Neural crest cell (in vitro differentiated cells): ENCODE measurements at places on chromosomes 4 and X.

DNA sequence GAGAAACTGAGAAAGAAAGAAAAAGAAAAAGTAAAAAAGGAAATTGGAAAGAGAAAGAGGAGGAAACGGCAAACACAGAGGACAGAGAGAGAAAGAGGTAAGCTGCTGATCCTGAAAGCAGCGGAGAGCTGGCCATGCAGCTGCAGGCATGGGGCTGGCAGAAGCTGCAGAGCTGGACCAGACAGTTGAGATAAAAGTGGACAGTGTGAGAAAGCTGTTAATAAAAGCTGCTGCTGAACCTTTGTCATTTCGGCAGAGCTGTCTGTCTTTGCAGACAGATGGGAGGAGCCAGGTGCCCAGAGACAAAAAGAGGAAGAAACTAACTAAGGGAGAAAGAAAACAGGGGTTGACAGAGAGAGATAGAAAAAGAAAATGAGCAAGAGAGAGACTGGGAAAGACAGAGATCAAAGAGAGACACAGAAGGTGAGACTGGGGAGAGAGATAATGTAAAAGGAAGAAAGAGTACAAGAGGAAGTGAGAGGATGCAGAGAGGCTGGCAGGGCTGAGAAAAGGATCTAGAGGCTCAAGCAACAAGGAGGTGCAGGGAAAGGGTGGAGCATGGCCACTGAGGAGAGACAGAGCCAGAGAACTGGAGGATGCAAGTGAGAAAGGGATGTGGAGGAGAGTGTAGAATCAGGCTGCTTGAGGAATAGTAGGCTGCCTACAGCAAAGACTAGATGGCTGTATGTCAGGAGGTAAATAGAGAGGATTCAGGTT is 376.8 kb upstream of the FGF16 start:
- no peak for DNase-seq
- H3K4me1 ChIP-seq = peaks cover 20% of the 10 kb centered on the region
- H3K27ac ChIP-seq = peak overlapping the region; percentile 44
- peaks cover 2% of the 10 kb centered on the region for H3K36me3 ChIP-seq
- no peaks in the 10 kb centered on the region for H3K27me3 ChIP-seq
- no peak overlapping the region for H3K4me3 ChIP-seq

DNA sequence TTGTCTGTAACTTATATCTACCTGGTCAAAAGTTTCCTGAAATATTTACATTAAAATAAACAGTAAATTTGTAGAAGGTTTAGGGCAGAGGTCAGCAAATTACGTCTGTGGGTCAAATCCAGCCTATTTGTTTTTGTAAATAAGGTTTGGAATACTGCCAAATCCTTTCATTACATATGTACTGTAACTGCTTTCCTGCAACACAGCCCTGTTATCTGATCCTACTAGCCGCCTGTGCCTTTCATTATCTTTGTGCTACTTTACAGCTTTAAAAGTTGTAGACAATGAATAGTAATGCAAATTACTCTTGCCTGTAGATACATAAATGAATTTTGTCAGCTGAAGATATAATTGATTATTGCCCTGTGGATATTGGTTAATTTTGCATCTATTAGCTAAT is 369.6 kb upstream of the SLC7A11 start:
- peaks cover 31% of the 10 kb centered on the region for H3K4me1 ChIP-seq
- no peak for DNase-seq
- no peaks in the 10 kb centered on the region for H3K27me3 ChIP-seq
- peaks cover 2% of the 10 kb centered on the region for H3K36me3 ChIP-seq

- no peak for DNase-seq
- H3K36me3 ChIP-seq = no peaks in the 10 kb centered on the region
- H3K27ac ChIP-seq = no peak overlapping the region
- H3K4me3 ChIP-seq = no peak overlapping the region
- H3K27me3 ChIP-seq = no peaks in the 10 kb centered on the region
These were observed 212.5 kb downstream of the NDST4 start for GRCh38 chr4:114900934-114901333.

DNA sequence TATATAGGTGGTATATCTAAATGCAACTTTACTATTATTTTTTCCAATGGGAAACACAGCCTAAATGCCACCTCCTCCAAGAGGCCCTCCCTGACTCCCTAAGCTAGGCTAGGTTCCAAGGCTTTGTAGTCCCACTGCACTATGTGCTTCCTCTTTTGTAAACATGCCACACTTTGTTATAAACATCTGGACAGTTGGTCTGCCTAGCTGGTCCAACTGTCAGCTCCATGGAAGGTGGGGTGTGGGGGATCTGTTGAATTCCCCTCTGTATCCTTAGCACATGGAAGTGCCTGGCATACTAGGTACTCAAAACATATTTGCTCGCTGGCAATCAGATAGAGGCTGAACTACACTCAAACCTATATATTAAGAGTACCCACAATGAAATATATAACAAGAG is 63.4 kb downstream of the SLC9A7 start:
- no peaks in the 10 kb centered on the region for H3K4me1 ChIP-seq
- no peaks in the 10 kb centered on the region for H3K36me3 ChIP-seq
- no peak overlapping the region for H3K4me3 ChIP-seq

GRCh38 chr4:133270021-133270570 is 121.0 kb downstream of the PCDH10 start:
- H3K4me1 ChIP-seq = no peaks in the 10 kb centered on the region
- H3K27me3 ChIP-seq = no peaks in the 10 kb centered on the region
- DNase-seq = no peak
- H3K27ac ChIP-seq = no peak overlapping the region
- no peak overlapping the region for H3K4me3 ChIP-seq

DNA sequence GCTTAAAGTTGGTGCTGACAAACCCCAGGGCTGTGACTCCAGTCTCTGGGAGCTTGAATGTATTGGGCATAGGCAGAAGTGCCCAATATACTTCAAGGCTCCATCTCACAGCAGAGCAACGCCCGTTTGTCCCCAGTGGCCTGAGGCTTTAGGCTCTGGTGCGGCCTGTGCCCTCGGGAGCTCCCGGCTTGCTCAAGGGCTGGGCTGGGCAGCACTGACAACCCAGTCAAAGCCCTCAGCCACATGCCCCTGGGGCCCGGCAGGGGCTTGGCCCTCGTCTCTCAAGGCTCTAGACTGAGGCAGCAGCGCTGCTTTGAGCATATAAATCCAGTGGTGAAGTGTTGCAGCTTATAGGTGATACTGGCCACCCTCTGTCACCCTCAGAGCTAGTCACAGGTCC is 203.7 kb downstream of the AFAP1 start:
- H3K27ac ChIP-seq = no peak overlapping the region
- peaks cover 5% of the 10 kb centered on the region for H3K27me3 ChIP-seq
- H3K36me3 ChIP-seq = no peaks in the 10 kb centered on the region
- no peak for DNase-seq
- H3K4me3 ChIP-seq = no peak overlapping the region
- H3K4me1 ChIP-seq = no peaks in the 10 kb centered on the region

GRCh38 chr4:11073621-11074051 is 355.1 kb downstream of the HS3ST1 start:
- peaks cover 17% of the 10 kb centered on the region for H3K4me1 ChIP-seq
- H3K27me3 ChIP-seq = no peaks in the 10 kb centered on the region
- DNase-seq = no peak
- H3K36me3 ChIP-seq = no peaks in the 10 kb centered on the region
- no peak overlapping the region for H3K27ac ChIP-seq

DNA sequence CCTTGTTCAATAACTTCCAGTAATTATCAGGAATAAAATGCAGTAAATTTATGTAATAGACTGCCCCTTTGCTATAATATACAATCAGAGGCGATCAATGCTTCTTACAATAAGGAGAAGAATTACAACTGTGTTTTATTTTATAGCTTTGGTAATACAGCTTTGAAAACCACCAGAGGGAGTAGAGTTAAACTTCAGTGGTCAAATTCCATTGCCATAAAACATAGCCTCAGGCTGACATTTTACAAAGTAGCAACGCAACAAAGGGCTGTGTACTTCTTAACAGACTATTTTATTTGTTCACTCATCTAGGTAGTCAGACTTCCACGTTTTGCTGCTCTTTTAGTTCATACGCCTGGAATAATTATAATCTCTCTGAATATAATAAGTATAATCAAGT is 58.5 kb downstream of the TEX13C start:
- H3K4me1 ChIP-seq = no peaks in the 10 kb centered on the region
- H3K27ac ChIP-seq = no peak overlapping the region
- no peak overlapping the region for H3K4me3 ChIP-seq
- no peaks in the 10 kb centered on the region for H3K27me3 ChIP-seq
- DNase-seq = no peak
- H3K36me3 ChIP-seq = no peaks in the 10 kb centered on the region

GRCh38 chr4:2364654-2365053 is 53.8 kb downstream of the ZFYVE28 start:
- H3K4me1 ChIP-seq = peaks cover 14% of the 10 kb centered on the region
- no peak for DNase-seq
- no peak overlapping the region for H3K27ac ChIP-seq
- H3K27me3 ChIP-seq = no peaks in the 10 kb centered on the region

- no peaks in the 10 kb centered on the region for H3K4me1 ChIP-seq
- no peak overlapping the region for H3K4me3 ChIP-seq
- peaks cover 18% of the 10 kb centered on the region for H3K36me3 ChIP-seq
- no peaks in the 10 kb centered on the region for H3K27me3 ChIP-seq
- H3K27ac ChIP-seq = no peak overlapping the region
These were observed 73.4 kb downstream of the CLCN4 start for GRCh38 chrX:10230222-10230621.
